ENCODE measurements at places on chromosomes 1 and 21.

DNA sequence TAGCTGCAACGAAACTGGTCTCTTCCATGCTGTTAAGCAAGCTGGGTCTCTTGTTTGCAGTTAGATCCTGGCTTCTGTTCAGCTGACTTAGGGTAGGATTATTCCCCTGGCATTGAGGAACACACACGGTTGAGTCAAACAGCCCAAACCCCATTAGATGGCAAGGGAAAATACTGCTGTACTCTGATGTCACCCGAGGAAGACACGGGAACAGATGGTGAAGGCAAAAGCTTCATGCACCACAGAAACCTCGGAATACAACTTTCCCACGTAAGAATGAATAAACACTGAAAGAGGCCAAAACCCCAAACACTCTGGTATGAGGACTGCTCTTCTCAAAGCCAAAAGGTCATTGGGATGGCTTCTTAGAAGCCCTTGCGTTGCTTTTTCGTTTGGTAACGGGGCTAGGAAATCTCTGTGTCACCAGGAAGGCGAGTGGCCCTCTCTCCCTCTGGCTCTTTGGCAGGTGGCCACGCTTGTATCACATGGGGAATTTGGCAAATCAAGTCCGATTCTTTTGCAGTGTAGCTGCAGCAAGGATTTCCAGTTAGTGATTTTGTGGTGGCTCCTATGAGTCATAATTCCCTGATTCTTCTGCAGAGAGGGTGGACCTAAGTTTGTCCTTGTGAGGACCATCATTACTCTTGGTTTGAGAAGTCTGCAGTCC lies 16.7 kb upstream of the LYST start:
- DNase-seq, result no peak

GRCh38 chr1:37171691-37172090 lies 137.4 kb upstream of the GRIK3 start:
- no peak for DNase-seq

- no peak for DNase-seq
Observed at GRCh38 chr1:221487781-221488524, 253.9 kb downstream of the DUSP10 start.

DNA sequence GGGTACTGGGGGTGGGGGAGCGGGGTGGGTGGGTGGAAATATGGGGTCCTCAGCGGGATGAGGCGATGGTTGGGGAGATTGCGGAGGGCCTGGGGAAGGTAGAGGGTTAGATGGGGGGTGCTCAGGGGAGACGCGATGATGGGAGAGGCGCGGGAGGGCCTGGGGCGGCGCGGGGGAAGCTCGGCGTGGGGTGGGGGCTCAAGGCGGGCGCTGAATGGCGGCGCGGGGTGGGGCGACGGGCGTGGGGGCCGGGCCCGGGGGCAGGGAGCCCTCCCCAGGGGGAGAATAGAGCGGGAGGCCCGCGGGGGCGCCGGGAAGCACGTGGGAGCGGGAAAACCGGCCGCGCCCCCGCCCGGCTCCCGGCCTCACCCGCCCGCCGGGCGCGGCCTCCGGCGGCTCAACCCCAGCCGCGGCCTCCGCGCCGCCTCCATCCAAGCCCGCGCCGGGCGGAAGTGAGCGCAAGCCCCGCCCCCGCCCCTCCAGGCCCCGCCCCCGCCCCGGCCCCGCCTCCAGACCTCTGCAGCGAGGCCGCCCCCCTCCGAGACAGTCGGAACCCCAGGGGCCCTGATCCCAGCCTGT lies at the start of gene FAAP20:
Gene FAAP20 (minus strand): TSS at position 454 of the 579 bp plus-strand sequence. CDS start 23 bp downstream, at position 431.
- peak; percentile 72 for DNase-seq

DNA sequence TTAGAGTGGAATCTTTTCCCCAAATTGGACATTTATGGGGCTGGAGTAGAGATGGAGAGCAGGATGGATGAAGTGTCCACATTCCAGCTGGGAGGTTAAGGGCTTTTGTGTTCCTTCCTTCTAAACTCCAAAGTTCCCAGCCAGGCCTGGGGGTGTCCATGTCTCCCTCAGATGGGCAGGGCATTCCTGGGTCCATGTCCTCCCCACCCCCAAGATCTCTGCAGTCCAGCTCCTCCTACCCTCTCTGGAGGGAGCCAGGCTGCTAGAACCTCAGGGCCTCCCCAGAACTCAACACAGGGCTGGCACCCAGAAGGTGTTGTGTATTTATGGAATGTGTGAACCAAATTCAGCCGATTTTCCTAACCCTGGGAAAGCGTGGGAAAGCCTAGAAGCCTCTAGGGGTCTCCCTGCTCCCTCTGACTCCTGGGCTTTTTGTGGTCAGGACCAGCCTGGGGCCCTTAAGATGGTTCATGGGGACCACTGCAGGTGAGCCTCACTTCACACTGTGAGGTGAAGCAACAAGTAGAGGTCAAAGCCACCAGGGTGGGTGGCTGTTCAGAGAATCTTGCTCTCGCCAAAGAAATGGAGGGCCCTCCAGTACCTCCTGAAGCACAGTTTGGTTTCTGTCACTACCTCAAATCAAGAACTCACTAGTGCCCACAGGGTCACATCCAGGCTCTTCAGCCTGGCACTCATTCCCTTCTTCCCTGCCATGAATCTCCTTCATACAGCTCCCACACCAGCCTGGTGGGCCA lies 54.8 kb downstream of the GLIS1 start:
- no peak for DNase-seq

DNA sequence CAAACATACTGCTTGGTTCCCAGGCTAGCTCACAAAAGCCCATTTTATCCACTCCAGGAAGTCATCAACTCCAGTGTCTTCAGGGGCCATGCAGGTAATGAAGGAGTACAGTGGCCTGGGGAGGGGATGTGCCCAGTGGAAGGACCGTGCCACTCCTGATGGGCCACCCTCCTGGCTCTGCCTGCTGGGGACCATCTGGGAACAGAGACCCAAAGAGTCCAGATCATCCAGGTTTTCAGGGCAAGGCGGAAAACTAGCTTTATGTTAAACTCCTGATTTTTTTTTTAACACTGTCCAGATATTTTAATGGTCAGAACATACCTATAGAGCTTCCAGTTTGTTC lies 75.6 kb downstream of the CD46 start:
- no peak for DNase-seq

GRCh38 chr1:163035446-163036249 lies 33.5 kb upstream of the RGS4 start:
- DNase-seq, result no peak

GRCh38 chr1:1400576-1401456 lies 1.7 kb upstream of the CCNL2 start:
- no peak for DNase-seq

DNA sequence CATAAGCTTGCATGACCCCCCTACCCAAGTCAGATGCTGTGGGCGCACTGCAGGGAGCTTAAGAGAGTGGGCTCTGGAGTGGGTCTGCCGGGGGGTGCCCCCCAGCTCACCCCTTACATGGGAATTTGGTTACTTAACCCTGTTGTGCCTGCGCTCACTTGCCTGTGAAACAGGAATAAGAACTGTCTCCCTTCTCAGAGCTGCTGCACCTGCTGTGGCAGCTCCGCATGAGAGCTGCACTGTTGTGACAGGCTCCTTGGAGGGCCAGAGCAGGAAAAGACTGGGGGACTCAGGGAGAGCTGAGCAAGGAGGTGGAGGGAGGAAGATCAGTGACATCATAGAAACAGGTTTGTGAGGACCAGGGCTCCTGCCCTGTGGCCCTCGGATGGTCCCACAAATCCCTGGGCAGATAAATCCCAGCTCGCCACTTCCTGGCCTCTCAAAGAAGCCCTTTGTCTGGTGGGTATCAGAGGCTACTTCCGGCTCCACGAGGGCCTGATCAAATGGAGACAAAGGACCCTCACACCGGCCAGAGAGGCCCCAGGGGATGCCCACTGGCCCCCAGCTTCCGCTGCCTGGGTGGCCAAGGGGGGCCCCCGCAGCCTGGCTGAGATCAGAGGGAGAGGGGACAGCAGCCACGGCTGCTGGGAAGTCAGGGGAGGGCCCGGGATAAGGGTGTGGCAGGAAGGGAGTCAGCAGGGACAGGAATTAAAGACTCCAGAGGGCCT lies 28.9 kb upstream of the LAPTM5 start:
- no peak for DNase-seq

DNA sequence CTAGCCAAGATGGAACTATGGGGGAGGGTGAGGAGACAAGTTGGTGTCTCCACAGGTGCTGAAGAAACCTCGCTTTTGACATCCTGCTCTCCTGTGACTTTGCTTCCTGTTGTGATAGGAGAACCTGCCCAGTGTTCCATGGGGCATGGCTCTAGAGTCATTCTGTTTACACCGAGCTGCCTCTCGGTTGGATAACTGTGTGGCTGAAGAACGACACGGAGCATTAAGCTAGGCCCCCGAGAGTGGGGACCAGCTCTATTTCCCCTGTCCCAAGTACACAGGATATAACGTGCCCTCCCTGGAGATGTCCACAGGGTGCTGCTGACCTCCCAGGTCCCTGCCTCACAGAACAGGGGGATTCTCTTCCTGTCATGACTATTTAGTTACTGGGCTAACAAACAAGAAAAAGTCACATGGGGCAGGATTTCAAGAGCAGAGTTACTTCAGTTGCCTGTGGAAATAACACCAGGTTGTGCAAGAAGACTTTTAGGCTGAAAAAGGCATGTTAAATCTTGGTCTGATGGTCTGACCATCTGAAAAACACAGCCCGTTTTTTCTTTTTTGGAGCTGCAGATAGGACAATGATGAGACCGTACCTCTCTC lies 29.4 kb upstream of the PPP2R5A start:
- no peak for DNase-seq

GRCh38 chr1:117670976-117671780 lies 65.3 kb downstream of the TENT5C start:
- no peak for DNase-seq

DNA sequence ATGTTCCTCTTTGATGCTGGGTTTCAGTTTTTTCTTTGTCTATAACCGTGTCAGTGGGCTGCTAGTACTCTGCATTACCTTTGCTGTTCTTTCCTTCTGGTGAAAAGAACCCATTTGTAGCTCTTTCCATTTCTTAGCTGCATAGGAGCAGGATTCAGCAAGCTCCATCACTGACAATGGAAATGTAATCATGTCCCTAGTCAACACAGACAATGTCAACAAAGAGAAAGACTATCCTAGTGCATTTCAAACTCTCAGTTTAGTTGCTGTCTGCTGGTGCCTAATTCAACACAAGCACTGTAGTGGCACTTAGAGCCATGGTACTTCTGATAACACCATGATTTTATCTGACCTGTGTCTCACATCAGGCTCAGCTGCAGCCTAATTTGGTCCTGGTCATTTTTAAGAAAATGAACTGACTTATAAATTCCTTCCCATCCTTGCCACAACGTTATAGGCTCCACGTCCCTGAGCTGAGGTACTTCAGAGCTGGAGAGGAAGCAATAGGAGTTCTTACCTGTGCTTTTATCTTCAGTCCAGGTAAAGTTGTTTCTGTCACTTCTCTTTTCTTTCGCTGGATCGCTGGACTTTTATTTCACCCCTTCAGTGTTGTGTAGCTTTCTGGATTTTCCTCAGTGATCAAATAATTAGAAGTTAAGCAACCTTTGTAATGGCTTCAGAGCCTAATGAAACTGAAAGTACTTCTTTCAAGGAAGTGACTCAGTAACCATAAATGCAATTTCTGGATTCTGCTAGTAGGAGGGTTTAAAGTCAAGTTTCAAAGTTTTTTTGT lies at the start of gene GBP3:
Gene GBP3 (minus strand): TSS at position 700 of the 793 bp plus-strand sequence. CDS start 2,145 bp downstream, outside the sequence.
- DNase-seq, result peak; percentile 36

- no peak for DNase-seq
Observed at GRCh38 chr1:25524568-25525360, 18.6 kb upstream of the LDLRAP1 start.

GRCh38 chr1:59678493-59679228 lies 136.1 kb upstream of the HOOK1 start:
- DNase-seq, result no peak

- DNase-seq, result no peak
Observed at GRCh38 chr1:7220007-7220406, 434.8 kb downstream of the CAMTA1 start.

DNA sequence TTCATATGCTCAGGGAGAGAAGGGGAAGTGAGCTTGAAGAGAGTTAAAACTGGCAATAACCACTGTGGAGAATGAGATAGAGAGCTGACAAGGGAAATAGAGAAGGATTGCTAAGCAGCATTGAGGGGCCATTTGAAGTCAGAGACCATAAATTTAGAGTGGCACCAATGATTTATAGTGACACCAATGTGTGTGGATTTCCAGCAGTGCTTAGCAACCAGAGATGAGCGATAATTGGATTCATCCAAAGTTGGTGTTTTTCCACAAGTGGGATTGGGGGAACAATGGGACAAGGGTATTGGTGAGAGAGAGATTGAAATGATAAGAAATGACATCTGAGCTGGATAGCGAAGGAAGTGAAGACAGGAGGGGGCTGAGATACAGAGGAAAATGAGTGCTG lies 114.1 kb downstream of the C1orf94 start:
- no peak for DNase-seq

GRCh38 chr1:235673981-235674380 lies 24.4 kb upstream of the GNG4 start:
- DNase-seq, result no peak

- no peak for DNase-seq
Observed at GRCh38 chr1:84311296-84311695, 9.8 kb downstream of the SAMD13 start.

GRCh38 chr1:59803458-59804038 lies 11.2 kb upstream of the HOOK1 start:
- DNase-seq, result no peak

GRCh38 chr1:219067350-219067712 lies 106.3 kb upstream of the LYPLAL1 start:
- DNase-seq, result no peak

GRCh38 chr1:96772972-96773371 lies 51.4 kb downstream of the PTBP2 start:
- DNase-seq, result no peak

DNA sequence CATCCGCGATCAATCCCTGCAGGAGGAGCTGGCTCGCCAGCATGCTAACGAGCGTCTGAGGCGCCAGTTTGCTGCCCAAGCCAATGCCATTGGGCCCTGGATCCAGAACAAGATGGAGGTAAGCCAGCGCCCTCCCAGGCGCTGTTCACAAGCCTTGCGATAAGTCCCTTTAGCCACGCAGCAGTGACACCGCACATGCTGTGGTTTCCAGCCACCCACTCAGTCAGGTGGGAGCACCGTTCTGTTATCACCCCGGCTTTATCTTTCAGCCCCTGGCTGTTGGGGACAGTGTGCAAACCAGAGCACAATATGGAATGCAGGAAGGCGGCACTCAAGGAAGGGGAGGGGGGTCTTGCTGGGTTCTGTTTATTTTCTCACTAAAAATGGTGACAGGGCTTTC lies 41.1 kb upstream of the MTR start:
- no peak for DNase-seq

- no peak for DNase-seq
Observed at GRCh38 chr1:101928829-101929228, 67.9 kb downstream of the OLFM3 start.

DNA sequence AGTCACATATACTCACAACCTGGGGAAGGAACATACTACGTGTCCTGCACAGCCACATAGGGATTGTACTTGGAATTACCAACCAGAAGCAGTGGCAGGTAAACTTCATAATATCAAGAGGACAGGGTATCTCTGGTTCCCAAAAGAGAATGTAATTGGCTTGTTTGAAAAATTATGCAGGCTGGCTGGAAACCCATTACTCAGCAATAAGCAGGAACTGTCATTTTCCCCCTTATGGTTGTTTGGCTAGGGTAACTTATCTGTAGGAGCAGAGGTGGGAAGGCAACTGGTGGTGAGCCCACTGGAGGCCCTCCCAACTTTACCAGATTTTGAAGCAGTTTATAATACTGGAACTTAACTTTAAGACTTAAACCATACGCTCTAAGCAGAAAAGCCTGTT lies 924.1 kb downstream of the LRRIQ3 start:
- no peak for DNase-seq

GRCh38 chr1:107464827-107465226 lies 324.0 kb downstream of the NTNG1 start:
- DNase-seq, result no peak

Data from hematopoietic multipotent progenitor cell treated with erythropoietin and hydrocortisone succinate and interleukin-3 and kit ligand, for 15 days (in vitro differentiated cells).